Stimulated activated CD8-positive, alpha-beta memory T cell treated with anti-CD3 and anti-CD28 coated beads, Interleukin-2, amount 100 ng/mL, for 1 hour (primary cell): ENCODE measurements at places on chromosomes 2 and 18.
A peak's percentile ranks its signal among the peaks of the same experiment; 100 is the strongest.

DNA sequence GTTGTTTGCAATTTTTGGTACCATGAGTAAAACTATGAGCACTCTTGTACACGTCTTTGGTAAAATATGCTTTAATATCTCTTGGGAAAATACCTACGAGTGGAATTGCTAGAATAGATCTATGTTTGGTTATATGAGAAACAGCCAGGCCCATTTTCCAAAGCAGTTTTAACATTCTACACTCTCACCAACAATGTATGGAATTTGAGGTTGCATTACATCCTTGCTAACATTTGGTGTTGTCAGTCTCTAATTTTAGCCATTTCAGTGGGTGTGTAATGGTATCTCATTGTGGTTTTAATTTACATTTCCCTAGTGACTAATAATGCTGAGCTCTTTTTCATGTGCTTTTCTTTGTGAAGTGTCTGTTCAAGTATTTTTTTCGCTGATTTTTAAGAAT is 118.9 kb upstream of the TCF4 start:
- DNase-seq: no peak

- DNase-seq: peak; percentile 100
Measured at GRCh38 chr2:69914950-69915945, at the start of gene MXD1. TSS of gene MXD1 (plus strand) at chr2:69915109. CDS start at chr2:69915331, 222 bp downstream.

DNA sequence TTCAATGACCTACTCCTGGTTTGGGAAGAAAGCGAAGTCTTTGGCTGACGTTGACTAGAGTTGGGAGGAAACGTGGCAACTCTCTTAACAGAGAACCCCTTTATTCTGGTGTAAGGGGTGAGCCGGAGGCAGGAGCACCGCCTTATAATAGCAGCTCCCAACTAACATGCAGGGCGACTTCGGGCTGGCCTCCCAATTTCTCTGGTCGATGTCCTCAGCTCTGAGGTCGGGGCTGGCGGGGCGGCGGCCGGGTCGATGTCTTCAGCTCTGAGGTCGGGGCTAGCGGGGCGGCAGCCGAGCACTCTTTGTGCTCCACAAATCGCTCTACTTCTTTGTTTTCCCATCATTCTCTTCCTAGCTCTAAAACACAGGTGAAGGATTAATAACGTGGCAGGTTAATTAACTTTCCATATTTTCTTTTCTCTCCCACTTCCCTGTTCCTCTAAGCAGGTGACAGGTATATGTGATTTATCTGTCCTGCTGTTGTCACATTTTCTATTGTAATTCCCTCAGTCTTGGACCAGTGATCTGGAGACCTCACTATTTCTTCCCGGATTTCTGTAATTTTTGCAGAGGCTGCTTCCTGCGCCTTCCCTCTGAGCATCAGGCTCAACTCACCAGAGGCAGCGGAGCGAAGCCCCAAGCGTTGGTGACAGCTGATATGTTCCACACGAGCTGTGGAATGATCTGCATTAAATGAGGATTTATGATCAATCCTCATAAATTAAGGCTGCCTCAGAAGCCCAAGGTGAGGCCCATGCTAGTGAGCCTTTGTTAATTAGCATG is 64.3 kb downstream of the ACKR3 start:
- DNase-seq: no peak

GRCh38 chr2:107091163-107091864 is 205.3 kb upstream of the ST6GAL2 start:
- no peak for DNase-seq

- no peak for DNase-seq
Measured at GRCh38 chr2:162267996-162268395, 24.8 kb upstream of the FAP start.

GRCh38 chr2:128536925-128537620 is 218.4 kb upstream of the HS6ST1 start:
- DNase-seq: no peak

DNA sequence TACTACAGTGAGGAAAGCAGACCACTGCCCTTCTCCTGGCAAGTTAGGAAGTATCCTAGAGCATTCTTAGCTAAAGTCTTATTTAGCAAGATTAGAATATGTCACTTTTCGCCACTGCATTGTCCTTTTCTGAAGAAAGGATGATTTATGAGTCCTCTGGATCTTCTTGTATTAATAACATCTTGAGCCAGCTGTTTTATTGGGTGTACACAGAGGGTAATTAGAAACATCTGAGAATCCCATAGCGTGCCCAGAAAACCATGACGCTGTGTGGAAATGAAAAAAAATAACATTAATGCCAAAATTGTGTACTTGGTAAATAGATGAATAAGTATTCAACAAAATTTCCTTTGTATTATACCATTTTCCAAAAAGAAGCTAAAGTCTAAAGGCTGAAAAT is 198.7 kb downstream of the LTBP1 start:
- no peak for DNase-seq

DNA sequence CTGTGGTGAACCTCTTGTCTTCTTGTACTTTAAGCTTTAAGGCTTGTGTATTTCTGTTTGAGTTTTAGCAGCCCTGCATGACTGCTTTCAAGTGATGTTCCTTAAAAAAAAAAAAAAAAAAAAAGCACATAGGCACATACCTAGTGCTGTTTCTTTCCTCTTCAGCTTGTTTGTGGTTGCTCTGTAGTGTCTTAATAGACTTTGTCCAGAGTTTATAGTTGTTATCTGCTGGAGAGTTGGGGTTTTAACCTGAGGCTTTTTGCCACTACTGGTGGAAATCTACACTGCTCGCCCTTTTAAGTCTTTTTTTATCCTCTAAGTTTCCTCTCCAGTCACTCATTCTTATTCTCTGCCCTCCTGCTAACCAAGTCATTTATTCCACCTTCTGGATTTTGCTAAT is 34.5 kb downstream of the AGFG1 start:
- DNase-seq: no peak

DNA sequence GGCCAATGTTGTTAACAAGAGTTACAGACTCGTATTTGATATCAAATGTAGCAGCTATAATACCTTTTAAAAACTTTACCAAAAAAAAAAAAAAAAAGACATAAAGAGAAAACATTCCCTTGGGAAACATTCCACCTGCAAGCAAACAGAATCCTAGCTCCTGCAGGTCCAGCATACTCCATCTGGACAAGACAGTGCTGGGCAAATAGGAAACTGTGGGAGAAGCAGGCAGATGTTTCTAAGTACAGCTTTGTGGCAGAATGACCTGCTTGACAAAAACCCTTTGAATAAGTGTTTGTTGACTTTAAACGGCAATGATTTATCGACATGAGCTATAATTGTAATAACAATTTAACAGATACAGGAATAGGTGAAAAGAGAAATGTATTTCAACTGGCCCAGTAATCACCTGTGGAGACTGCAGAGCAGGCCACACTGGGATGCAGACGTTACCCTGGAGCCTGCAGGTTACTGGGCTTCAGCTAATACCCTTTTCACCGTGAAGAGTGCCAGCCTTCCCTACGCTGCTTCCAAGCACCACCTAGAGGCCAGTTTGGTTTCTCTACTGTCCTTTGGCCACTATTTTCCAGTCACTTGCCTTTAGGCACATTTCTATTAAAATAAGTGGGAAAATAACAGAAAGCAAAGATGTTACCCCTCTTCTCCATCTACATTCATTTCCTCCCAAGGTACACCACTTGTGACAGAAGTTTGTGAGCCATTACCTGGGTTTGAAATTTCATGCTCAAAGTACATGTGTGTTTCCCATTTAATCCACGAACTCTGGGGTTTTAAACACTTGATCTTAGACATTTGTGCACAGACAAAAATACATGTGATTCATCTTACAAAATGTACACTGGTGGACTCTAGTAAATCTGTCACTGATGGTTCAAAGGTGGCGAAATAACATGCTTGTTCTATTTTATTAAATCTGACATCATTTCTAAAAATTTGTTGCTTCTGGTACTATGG is 96.9 kb upstream of the ZNF397 start:
- no peak for DNase-seq

- no peak for DNase-seq
Measured at GRCh38 chr2:238883421-238883901, 35.6 kb downstream of the TWIST2 start.

GRCh38 chr18:48785736-48786454 is 164.9 kb downstream of the SMAD7 start:
- no peak for DNase-seq

- no peak for DNase-seq
Measured at GRCh38 chr2:191936882-191937405, 90.1 kb upstream of the CAVIN2 start.

DNA sequence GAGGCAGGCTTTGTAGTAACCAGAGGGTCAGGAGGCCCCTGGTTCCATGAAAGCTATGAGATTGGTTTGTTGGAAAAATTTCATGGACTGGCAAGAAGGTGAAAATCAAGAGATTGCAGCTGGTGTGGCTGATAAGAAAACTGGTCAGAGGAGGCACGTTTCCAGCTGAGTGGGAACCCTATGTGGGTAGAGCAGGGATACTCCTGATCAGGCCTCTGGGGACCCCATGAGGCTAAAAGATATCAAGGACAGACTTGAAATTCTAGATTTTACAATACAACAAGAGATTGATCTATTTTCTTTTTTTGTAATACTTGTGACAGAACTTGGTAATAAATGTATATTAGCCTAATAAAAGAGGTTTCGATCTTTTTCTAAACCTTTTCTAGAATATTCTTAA is 1615.1 kb downstream of the DPP10 start:
- no peak for DNase-seq

GRCh38 chr2:230742781-230743180 is 30.1 kb downstream of the CAB39 start:
- no peak for DNase-seq

DNA sequence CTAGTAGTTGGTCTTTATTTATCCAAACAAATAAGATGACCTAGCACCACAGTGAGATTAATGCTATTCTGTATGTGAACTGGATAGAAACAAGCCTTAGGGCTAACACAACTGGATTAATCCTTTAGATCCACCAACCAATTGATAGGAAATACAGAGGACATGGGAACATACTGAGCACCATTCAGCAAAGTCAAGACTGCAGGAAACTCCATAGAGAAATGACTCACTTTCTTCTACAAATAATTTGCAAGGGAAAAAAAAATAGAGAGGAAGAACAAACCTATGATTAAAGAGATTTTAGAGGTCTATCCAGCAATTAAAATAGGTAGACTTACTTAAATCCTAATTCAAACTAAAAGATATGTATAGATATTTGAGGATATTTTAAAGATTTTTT is 23.9 kb downstream of the WDFY1 start:
- DNase-seq: no peak

- DNase-seq: no peak
Measured at GRCh38 chr2:196954001-196954400, 27.5 kb upstream of the PGAP1 start.

DNA sequence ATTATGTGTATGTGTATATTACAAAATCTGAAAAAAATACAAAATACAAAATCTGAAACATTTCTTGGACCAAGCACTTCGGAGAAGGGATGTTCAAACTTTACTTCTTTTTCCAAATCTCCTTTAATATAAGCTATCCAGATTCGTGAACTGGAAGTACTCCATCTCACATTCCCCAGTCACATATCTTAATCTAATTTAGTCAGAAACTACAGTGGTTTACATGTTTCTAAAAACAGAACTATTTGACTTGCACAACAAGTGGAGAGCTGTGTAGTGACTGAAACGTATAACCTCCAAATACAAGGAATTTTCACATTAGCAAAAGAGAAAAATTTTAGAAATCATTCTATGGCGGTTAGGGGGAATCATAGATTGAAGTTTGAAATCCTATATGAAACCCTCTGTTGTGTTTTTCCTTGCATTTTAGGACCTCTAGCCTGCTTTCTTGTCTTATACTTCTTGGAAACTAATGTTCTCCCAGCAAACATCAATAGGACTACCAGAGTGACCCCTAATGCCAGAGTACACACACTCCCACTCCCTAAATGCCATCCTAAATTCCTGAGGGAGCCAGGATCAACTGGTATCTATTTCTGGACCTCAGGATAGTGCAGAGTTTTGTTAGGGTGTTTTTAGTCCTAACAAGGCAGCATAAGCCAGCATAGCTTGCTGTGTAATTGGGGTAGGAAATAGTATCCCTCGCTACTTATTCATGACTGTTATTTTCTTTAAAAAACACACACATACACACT is 30.2 kb upstream of the ROCK1 start:
- DNase-seq: no peak

- no peak for DNase-seq
Measured at GRCh38 chr2:38505779-38506178, 96.9 kb downstream of the HNRNPLL start.

DNA sequence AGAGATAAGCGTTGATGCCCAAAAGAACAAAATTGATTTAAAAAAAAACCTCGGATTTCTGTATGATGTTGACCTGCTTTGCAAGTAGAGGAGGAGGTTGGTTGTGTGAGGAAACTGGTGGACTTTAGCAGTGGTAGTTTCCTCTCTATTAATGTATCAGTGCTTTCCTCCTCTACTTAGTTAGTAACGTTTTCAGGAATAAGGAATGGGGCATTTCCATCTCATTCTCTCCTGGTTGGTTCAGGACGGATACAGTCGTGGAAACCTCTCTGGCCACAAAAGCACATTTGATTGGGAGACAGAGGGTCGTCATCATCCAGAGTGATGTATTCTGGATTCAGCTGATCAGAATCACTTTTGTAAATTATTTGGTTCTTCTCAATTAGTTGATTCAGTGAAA is 1.5 kb downstream of the FHOD3 start:
- no peak for DNase-seq

GRCh38 chr2:117760916-117761315 is 53.6 kb upstream of the DDX18 start:
- DNase-seq: no peak

GRCh38 chr2:950080-950966 is at the start of gene SNTG2:
TSS of gene SNTG2 (plus strand) at chr2:950849. CDS start at chr2:950997, 148 bp downstream.
- peak; percentile 37 for DNase-seq

GRCh38 chr2:172864182-172864581 is 128.5 kb downstream of the RAPGEF4 start:
- DNase-seq: no peak

DNA sequence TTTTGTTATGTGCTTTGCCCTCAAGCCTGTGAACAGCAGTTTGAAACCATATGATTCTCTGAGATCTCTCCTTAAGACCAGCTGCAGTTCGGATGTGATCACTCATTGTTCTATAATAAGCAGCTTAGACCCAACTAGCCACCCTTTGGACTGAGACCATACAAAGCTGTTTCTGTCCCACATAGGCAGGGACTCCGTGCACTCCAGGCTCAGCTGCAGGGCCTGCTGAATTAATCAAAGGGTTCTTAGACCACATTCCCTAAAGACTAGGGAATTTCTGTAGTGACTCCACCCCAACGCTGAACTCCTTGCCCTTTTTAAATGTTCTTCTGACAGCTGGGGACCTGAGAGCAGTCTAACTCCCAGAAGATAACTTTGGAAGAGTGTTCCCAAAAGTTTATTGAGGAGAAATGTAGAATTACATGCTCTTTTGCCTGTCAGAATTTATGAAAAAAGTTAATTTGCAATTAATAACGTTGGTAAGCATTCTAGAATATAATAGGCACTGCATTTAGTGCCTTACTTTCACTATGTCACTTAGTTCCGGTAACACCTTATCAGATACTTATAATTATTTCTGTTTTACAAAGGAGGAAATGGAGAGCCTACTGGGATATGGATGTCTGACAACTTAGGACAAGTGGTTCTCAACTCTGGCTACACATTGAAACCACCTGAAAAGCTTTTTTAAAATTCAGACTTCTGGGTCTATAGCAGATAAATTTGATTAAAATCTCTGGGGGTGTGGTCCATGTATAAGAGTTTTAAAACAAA is 42.3 kb downstream of the GULP1 start:
- no peak for DNase-seq

GRCh38 chr18:9001209-9001608 is 101.3 kb upstream of the NDUFV2 start:
- no peak for DNase-seq
